ENCODE measurements at places on chromosomes 2 and 18.

DNA sequence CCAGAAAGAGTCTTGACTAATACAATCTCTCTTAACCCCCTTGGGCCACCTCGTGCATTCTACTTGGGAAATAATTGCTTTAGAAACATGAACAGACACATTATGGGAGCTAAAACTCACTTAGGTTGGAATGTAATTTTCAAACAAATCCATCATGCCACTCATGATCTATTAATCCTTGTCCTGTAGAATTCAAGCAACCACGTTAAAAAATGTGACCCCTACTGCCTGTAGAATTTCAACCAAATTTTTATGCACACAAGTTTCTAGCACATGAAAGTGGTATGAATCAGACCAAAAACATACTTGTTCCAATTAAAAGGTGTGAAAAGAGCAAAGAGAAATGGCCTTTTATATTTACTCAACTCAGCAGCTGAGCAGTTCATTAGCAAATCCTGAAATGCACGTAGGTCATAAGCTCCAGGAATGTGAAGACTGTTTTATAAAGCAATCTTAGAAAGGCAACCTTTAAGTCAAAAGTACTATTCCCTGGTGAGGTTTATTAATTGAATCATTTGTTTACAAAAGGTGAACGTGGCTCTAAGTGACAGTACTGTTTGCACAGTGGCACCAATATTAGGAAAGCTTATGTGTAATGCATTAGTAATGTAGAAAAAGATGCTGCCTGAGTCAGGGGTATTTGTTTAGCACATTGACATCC lies 459.4 kb upstream of the UBE2E3 start:
- no peak for DNase-seq

- no peak for DNase-seq
Measured at GRCh38 chr2:60400462-60401246, 152.8 kb downstream of the BCL11A start.

- no peak for DNase-seq
Measured at GRCh38 chr2:74694281-74694680, 40.2 kb downstream of the SEMA4F start.

DNA sequence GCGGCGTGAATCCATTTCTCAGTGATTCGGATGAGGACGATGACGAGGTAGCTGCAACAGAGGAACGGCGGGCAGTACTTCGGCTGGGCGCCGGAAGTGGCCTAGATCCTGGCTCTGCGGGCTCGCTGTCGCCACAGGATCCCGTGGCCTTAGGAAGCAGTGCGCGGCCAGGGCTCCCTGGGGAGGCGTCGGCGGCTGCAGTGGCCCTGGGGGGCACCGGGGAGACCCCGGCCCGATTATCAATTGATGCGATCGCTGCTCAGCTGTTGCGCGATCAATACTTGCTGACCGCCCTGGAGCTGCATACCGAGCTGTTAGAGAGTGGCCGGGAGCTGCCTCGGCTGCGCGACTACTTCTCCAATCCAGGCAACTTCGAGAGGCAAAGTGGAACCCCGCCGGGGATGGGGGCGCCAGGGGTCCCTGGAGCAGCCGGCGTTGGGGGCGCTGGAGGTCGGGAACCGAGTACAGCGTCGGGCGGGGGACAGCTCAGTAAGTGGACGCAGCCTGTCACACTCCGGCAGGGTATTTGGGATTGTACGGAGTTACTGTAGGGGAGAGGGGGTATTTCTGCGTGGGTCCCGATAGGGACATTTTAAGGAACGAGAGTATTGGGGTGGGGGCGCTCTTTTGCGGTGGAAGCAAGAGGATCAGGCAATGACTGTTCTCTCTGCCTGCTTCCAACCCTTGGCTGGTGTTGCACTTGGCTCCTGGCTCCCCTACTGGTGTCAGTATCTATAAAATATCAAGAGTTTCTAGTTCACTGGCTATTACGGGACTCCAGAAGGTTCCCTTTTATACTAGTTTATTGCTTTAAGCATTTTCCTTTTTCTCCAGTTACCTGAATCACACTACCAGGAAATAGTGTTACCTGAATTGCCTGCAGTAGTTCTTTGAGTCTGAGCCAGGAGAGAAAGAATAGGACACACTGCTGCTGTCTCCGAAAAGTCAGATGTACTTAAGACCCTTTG lies 772 bp downstream of the RELCH start:
- peak; percentile 10 for DNase-seq

DNA sequence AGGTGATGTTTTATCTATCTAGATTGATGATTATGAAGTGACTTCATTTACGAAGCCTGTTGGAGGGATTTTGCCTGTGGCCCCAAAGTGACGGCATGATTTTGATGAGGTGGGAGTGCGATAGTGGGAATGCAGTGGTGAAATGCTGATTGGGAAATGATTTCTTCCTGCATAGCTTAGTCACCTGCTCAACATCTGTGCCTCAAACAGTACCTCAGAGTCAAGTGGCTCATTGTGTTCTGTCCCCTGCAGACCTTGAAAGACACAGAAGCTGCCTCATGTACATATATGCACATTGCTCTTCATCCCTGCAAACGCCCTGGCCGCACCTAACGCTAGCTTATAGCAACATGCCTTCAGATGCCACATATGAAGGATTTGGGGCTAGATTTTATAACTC lies 201.2 kb downstream of the TPGS2 start:
- no peak for DNase-seq

GRCh38 chr2:31319406-31320175 lies 85.6 kb downstream of the EHD3 start:
- peak; percentile 22 for DNase-seq

DNA sequence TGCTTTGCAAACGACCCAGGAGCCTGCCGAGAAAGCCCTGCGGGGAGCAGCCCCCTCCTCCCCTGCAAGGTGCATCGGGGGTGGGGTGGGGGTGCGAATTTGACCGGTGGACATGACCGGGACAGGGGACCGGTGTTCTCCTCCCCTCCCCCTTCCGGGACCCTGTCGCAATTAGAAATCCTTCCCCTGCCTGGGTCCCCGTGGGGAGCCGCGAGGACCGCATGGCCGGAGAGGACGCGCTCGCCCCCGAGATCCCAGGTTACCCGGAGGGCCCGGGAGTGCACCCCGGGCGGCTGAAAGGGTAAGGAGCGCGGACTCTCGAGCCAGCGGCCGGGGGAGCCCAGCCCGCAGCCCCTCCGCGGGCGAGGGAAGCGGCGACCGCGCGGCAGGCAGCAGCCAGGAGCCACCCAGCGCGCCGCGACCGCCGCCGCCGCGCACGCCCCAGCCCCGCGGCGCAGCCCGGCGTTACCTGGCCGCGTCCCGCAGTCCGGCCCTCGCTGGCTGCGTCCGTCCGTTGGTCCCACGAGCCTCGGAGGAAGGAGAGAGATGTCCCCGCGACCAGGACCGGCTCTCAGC lies 482 bp downstream of the DLGAP1 start:
- DNase-seq: no peak

GRCh38 chr2:144447535-144447934 lies 72.4 kb downstream of the ZEB2 start:
- no peak for DNase-seq

DNA sequence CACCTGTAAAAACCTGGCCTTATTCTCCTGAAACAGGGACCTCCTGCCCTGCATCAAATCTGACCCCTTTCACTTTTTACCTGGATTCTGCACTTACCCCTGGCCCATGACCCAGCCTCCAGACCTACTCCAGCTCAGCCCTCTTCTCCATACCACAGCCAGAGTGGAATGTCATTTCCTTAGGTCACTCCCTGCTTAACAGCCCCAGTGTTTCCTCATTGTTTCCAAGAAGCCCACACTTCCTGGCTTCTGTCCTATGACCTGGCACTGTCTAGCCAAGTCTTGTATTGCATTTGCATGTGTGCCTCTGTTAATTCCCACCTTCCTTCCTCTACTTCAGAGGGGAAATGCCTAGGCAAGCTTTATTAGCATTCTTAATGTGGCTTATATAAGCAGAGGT lies 51.4 kb upstream of the TRIB2 start:
- DNase-seq: no peak

- DNase-seq: no peak
Measured at GRCh38 chr2:224957540-224958461, 84.5 kb downstream of the DOCK10 start.

DNA sequence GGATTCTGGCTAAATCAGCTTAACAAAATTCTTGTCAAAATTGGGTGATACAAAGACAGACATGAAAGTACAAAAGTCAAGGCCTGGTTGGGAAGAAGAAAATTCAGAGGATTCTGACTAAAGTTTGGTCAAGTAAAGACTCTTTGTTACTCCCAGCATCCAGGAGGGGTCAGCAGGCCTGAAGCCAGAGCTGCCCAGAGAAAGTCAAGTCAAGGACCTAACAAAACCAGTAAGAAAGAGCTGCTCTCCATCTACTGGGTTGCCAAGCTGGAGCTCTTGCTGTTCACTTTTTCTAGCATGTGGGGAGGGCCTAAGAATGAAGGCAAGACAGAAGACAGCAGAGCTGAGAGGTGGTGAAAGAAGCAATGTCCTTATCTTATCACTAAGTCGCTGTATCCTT lies 143.3 kb downstream of the C1D start:
- no peak for DNase-seq

DNA sequence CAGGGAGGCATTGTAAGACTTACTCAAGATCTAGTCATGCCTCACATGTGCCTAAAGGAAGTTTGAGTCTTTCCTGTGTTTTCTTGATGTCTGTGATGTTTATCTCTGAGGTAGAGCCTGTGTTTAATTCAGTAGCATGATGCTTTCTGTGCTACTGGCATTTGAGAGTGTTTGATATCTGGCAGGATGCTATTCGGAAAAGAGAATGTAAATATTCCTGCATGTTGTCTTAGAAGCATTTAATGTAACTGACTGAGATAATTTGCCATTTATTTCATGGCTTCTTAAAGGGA lies 58.8 kb downstream of the GREB1L start:
- no peak for DNase-seq

DNA sequence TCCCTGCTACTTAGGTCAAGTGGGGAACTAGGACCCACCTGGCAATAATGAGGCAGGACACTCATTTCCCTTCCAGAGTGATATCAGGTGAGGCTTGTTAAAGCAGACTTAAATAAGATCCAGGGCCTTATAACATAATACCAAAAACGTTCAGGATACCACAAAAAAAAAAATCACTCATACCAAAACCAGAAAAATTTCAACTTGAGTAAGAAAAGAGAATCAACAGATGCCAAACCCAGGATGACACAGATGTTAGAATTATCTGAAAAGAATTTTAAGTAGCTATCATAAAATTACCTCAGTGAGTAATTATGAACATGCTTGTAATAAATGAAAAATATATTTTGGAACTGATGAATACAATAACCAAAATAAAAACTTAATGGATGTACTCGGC lies 255.6 kb upstream of the OSR1 start:
- no peak for DNase-seq

DNA sequence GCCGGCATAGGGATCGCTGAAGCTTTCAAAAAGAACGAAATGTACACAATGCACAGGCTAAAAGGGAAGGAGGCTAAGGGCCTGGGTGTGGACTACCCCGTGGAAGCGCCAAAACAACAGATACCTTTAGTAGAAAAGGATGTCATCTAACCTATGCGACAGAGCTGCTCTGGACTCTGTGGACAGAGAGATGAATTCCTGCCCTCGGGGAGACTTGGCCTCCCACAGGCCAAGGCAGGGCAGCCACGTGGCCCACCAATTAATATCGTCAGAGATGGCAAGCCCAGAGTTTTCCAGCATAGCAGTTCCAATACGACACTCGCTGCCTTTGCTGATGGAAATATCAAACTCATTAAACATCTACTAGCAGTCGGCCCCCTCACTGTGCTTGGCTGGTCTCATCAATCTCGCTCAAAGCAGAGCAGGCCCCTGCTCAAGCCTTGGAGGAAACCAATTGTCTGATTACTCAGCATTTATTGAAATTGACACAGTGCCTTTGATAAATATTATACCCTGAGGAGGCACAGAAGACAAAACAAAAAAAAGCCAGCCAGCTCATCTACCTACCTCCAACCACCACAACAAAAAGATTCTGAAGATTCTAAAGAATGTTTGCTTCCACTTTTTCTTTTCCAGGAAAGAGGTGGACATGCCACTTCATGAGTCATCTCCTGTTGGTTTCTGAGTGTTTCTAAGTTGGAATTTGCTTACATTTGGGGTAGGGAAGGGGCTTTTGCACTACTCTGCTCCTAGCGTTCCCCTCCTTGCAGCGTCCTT lies 79.0 kb upstream of the ACAA2 start:
- no peak for DNase-seq

GRCh38 chr2:96025194-96025492 lies 9.6 kb downstream of the GPAT2 start:
- no peak for DNase-seq

GRCh38 chr2:237885111-237885930 lies 25.9 kb downstream of the RAMP1 start:
- DNase-seq: no peak

GRCh38 chr2:239025096-239025801 lies 177.4 kb downstream of the TWIST2 start:
- no peak for DNase-seq

- DNase-seq: peak; percentile 63
Measured at GRCh38 chr18:63949068-63949737, at the start of gene HMSD. HMSD (plus strand) TSS chr18:63949301; CDS start chr18:63953456, 4,155 bp downstream.

GRCh38 chr2:26179446-26179913 lies 6.6 kb downstream of the GAREM2 start:
- DNase-seq: no peak

DNA sequence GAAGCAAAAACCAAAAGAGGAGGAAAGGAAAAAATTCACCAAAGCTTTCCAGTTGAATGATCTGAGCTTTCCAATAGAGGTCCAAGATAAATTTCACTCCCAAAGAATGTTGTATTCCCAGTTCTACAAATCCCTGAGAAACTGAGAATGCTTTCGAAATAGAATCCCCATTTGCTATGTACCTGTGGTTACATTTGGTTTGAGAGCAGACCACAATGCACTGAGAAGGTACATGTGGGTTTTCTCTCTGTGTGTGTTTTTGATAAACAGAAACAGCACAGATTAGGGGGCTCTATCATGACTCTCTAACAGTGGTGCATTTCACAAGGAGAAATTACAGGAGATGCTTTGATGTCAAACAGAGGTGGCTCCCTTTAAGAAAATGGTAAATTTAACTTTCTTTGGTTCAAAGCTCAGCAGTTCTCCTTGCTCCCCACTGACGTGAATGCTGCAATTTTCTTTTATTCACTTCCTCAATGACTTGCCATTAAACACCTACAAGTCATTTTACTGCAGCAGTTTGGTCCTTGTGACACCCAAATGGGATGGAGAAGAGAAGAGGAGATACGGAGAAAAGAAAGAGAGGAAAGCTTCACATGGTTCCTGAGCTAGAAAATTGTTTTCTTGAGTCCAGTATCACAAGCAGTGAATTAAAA lies 108.7 kb downstream of the EPHA4 start:
- DNase-seq: peak; percentile 10

- DNase-seq: peak; percentile 75
Measured at GRCh38 chr2:25672494-25673299, 680 bp downstream of the DTNB start.

Measured in CD4-positive, alpha-beta T cell treated with Interleukin-17A for 1 hour (primary cell).